Esophagus squamous epithelium (tissue), 5 donors: ENCODE measurements at places on chromosomes 1 and 21.

GRCh38 chr1:153509729-153510354 is 25.9 kb downstream of the S100A6 start:
- DNase-seq: no peak

GRCh38 chr1:213767683-213768082 is 220.1 kb upstream of the PROX1 start:
- no peak for DNase-seq

GRCh38 chr1:161206411-161207140 is 4.4 kb downstream of the NDUFS2 start:
- DNase-seq: no peak

DNA sequence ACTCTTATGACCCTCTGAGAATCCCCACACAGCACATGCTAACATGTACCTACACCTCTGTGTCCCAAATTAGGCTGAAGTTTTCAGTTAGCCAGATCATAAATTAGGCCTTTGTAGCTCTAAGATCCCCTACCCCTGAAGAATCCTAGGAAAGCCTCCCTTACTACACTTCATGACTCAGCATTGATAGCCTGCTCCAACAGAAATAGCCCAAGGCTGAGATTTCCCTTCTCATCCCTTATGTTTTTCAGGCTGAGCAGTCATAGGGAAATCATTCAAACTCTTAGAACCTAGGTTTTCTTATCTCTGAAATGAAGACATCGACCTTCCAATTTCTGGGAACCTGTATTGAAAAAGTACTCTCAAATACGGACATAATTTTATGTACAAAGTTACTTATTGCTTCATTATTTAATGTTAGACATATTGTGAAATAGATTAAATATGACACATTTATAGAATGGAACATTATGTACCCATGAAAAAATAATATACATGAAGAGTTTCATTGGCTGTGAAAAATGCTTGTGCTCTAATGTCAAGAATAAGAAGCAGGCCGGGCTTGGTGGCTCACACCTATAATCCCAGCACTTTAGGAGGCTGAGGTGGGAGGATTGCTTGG is 122.4 kb upstream of the UBE2U start:
- no peak for DNase-seq

- DNase-seq: no peak
Measured at GRCh38 chr1:96478228-96478627, 243.4 kb upstream of the PTBP2 start.

DNA sequence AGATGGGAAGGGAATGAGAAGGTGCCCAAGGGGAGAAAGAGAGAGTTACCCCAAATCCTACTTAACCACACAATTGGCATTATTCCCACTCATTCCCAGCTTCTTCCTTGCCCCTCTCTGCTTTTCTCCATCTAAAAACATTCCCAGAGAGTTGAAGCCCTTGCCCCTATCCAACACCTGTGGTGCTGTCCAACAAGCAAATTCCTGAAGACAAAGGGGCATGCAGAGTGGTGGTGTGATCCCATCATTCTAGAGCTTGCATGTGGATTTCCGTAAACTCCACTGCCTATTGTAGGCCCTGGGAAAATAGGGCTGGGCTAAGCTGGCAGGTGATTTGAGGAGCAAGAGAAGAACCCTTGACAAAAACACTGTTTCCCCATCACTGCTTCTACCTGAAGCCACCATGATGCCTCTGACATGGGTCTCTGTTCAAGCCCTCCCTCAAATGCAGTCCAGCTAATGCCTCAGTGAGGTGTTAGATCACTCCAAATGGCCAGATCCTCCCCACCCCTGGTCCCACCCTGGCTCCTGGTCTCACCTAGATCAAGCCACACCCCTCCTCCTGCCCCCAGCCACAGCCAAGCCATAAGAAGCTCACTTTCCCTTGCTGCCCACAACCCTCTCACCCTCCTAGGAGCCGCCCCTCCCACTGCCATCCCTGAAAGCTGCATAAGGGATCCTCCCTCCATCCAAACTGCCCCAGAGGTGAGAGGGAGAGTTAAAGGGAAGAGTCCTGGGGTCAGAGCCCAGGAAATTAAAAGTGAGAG is 29.5 kb downstream of the SYT2 start:
- DNase-seq: no peak

- DNase-seq: no peak
Measured at GRCh38 chr1:230540421-230541155, 101.7 kb upstream of the COG2 start.

DNA sequence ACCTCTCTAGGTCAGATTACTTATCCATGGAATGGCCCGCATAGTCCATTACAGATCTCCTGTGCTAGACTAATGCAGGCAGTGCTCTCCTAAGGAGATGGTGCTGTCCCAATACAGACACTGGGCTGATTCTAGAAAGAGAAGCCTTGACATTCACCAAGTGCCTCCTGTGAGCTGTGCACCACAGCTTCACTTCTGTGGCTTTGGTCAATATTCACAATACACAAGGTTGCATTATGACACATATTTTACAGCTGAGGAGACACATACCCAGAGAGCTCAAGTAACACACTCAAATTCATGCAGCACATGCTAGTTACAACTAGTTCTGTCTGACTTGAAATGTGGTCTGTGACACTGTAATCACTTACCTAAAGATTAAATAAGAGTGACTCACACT is 59.4 kb upstream of the LRRC8B start:
- DNase-seq: no peak

- no peak for DNase-seq
Measured at GRCh38 chr1:192474080-192474683, 101.4 kb upstream of the RGS1 start.

- DNase-seq: no peak
Measured at GRCh38 chr21:31235671-31236450, 108.2 kb downstream of the TIAM1 start.

DNA sequence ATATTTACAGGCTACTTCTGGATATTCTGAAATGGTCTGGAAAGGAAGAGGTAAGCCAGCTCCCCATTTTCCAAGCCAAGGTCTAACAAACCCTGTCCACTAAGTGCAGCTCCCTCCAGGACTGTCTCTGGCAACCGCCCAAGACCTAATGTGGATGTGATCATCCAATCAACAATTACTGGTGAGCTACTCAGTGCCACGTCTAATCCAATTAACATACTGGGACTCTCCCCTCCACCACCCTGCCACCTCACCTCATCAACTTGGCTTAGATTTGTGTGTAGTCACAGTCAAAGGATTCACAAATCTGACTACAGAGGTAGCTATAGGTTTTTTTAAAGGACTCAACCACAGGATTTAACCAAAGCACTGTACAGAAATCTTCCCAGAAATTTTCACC is 25.4 kb upstream of the S100A7 start:
- DNase-seq: no peak

DNA sequence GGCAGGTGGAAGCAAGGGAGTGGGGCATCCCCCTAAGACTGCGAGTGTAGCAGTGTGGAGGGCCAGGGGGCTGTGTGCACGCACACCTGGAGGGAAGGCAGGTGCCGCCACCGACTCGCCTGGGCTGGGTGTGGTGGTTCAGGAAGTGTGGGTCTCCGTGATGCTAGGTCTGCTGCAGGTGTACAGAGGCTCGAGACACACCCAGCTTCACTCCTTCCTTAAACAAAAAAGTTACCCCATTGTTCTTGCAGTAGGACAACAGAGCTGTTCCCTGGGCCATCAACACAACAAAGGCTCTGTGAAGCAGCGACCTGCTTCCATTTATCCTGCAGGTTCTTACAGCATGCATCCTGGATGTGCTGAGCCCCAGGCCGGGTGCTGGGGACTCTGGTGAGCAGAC is 100.4 kb upstream of the TMEM51 start:
- no peak for DNase-seq

- DNase-seq: no peak
Measured at GRCh38 chr1:235169986-235170385, 8.9 kb upstream of the RBM34 start.

- DNase-seq: no peak
Measured at GRCh38 chr1:194829492-194829891, 1643.1 kb upstream of the B3GALT2 start.
